GM10248 (cell line): ENCODE measurements at places on chromosomes 3 and 15.
A peak's percentile ranks its signal among the peaks of the same experiment; 100 is the strongest.

DNA sequence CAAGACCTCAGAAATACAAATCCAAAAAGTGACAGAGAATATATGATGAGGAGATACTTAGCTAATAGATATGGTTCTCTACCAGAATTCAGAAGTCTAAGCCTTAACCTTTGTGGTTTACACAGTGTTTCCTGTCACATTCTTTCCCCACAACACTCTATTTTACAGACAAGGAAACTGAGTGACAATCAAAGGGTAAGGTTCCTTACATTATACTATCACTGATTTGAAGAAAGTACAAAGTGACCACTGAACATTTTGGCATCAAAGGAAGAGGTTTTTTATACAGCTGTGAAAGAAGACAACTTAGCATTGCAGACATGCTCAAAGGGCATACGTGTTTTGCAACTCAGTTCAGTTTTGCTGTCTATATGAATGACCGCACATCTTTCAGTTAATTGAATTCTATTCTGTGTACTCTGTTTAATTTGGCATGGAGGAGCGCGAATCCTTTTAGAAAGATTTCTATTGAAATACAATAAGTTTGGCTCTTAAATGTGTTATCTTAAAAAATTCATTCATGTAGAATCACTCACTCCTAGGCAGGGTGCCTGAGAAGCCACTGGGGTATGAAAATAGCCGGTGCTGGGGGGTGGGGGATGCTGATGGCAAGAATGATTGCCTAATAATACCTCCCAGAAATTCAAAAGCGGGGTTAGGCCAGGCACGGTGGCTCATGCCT is 66.5 kb upstream of the SKOR1 start:
- no peak for DNase-seq

DNA sequence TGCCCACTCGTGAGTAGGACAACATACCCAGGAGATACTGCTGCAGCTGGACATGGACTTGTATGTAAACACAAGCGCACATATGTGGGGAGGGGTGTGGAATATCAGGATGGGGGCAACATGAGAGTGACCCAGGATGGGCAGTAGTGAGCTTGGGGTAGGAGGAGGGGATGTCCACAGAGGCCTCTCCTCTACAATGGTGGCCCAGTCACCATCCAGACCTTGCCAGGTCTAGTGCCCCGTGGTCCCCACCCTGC is 266 bp upstream of the ZBTB47 start:
- peak; percentile 13 for DNase-seq

- DNase-seq = no peak
These were observed 39.1 kb downstream of the MRPL46 start for GRCh38 chr15:88428053-88428452.

- no peak for DNase-seq
These were observed 342.9 kb upstream of the DPH6 start for GRCh38 chr15:35888815-35889214.

- no peak for DNase-seq
These were observed 71.7 kb downstream of the DMXL2 start for GRCh38 chr15:51550841-51551240.

GRCh38 chr15:80010131-80010673 is 39.2 kb upstream of the BCL2A1 start:
- no peak for DNase-seq

- DNase-seq = no peak
These were observed 40.3 kb downstream of the CORO2B start for GRCh38 chr15:68618908-68619698.

DNA sequence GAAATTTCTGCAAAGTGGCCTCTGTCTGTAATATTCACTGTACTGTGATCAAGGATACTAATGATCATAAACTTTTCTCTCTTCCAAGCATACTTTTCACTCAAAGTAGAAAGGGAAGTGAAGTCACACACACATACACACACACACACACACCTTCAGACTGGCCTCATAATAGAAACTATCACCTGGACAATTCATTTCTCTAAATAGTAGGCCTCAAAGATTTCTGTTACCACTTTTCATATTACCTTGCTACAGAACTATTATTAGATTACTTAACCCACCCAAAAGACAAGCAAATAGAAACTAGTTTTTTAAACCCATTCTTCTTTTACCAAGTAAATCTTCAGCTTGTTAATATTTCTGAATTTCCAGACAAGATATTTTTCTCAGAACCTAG is 12.2 kb downstream of the CPB1 start:
- no peak for DNase-seq

DNA sequence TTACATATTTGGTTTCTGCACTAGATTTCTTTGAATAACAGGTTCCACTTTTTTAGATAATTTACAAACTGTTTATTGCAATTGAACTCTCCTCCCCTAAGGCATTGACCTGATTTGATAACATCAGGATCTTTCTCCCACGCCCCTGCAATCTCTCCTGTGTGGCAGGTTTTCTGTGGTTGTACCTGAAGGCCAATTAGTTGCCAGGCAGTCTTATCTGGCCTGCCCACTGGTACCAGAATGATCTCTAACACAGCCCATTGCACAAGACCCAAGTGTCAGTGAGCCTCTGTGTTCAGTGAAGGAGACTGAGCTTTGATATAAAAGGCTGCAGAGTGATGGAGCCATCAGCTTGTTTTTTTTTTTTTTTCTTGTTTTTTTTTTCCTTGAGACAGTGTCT is 3.3 kb downstream of the ACAD9 start:
- DNase-seq = no peak

DNA sequence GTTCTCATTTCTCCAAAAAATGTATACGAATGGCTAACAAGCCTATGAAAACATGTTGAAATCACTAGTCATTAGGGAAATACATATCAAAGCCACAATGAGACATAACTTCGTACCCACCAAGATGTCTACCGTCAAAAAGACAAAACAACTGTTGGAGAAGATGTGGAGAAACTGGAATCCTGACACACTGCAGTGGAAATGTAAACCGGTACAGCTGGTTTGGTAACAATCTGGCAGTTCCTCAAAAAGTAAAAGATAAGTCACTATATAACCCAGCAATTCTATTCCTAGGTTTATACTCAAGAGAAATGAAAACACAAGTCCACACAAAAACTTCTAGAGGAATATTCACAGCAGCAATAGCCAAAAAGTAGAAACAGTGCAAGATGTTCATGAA is 7.0 kb downstream of the SCAPER start:
- DNase-seq = no peak

GRCh38 chr15:37038716-37039106 is 61.6 kb downstream of the MEIS2 start:
- no peak for DNase-seq

DNA sequence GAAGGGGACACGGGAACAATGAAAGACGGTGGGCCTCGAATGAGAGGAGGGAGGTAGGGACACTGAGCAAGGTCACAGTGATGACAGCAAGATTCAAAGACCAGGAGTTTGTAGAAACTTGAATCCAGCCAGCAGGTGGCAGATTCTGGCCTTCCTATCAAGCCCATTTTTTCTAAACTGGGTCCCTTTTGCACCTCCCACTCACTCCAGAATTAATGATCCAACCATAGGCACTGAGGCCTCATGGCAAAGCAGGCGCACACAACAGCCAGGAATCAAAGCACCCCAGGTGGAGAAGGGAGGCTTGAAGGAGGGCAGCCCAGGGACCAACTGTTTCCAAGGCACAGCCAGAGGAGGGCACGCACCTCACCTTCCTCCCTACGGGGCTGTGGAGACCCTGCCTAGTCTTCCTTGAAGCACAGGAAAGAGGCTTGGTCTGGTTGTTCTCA is 90.2 kb downstream of the ANP32A start:
- peak; percentile 48 for DNase-seq

DNA sequence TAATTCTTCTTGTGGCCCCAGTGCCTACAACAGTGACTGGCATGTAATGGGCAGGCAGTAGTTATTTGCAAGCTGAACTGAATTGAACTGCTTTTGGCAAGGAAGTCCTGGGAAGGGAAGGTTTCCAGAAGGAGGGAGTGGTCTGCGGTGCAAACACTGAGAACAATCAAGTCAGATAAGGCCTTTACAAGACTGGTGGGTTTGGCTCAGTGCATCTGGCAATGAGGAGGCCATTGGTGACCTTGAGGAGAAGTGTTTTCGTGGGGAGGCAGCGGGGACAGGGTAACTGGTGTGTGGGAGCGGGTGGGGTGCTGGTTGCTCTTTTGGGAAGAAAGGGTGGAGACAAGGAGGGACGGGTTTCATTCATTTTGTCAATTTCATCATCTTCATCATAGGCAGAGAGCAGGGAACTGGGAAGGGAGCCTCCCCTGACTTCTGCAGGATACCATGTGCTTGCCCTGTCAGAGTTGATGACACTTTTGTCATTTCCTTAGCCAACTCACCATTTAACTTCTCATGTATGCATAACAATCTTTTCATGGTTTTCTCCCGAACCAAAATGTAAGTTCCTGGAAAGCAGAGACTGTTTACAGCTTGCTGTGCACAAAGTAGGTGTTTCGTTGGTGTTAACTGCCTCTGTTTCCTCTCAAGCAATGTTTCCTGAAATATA is 8.4 kb upstream of the EHD4 start:
- DNase-seq = no peak

DNA sequence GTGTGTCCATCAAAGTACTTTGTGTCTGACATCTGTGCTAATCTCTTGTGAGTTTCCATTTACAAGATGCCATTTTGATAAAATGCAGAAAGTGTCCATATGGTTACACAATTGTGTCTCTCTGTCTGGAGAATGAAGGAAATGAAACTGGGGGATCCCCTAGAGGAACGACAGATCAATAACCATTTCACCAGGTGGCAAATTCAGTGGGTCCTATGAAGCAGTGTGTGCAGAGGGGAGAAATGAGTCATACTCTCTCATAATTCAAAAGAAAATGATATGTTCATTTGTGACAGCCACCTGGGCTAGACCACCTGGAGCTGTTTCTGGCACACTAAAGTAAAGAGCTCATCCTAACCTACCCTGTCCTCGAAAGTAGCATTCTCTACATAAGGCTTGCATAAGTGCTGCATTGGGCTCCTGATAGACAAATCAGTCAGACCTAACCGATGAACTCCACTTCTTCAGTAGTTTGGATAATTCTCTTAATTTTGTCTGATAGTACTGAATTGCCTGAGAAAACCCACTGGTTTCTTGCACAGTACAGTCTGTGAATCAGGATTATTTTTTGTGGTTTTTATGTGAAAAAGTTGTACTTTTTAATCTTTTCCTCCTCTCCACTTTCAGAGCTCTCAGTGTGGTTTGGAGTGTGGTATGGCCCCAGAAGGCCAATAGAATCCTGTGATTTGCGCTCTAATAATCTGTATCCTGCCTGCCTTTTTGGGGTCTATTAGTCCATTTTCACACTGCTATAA is 10.3 kb upstream of the CD47 start:
- peak; percentile 68 for DNase-seq

DNA sequence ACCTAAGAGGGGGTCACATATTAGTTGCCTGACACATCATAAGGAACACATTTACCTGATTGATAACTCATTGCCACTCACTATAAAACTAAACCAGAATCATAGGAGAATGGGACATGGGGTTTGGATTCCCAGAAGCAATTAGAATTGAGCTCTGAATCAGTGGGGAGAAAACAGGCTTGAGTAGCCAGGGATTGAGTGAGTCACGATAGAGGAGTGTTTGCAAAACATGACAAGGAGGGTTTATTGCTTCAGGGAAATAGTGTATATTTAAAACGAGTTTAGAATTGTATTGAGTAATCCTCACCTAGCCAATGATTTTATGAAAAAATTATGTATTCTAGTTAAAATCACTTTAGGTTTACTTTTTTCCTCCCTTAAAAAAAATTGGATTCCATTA is 101.1 kb upstream of the THRB start:
- DNase-seq = no peak

GRCh38 chr3:36444909-36445308 is 64.6 kb downstream of the STAC start:
- DNase-seq = no peak

DNA sequence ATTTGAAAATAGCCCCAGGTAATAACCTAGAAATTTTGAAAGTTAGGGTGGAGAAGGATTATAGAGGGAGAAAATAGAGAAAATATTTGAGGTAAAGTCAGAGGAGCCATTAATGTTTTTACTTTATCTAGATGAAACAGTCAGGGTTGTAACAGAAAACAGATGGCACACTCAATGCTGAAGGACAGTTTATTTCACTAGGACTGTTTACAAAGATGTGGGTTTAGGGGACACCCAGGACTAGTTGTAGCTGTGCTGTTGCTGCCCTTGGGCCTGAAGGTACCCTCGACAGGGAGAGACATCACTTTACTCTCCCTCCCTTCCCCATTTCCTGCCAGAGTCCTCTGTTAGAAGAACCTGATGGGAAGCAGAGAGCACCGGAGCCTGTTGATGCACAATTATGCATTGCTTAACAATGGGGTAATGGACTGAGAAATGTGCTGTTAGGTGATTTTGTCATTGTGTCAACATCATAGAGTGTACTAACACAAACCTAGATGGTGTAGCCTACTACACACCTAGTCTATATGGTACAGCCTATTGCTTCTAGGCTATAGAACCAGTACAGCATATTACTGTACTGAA is 103.8 kb downstream of the GALK2 start:
- no peak for DNase-seq

DNA sequence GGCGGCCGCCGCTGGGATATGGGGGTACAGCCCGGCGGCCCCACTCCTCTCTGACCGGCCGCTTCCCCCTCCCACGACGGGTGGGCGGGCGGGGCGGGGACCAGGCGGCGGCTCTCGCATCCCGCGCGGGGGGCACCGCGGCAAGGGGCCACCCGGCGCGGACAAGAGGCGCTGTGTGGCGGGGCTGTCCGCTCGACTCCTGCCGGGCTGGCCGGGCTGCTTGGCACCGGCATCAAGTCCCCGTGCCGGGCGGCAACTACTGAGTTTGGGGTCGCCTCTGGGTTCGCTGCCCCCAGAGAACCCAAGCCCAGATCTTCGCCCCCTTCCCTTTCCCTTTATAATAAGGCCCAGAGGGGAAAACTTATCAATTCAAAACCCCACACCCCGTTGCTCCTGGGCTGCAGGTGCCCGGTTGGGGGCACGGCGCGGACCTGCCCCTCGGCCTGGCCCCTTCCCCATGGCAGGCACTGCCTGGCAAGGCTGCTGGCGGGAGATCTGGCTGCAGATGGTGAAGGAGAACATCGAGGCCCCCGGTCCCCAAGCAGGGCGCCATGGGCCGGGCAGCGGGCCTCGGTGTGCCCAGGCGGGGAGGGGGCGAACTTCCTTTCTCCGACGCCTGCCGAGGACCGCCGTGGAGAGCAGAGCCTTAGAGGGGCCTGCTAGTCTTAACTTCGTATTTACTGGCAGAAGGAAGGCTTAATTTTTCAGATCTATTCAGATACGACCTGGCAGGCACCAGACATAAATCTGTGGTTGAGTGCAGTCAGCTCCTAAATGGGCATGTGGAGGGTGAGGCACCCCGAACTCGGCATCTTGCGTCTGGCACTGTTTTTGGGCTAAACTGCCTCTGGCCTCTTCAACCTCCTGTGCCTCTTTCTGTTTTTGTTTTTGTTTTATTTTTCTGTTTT is 911 bp downstream of the APBA2 start:
- no peak for DNase-seq
